ENCODE measurements at places on chromosomes 12 and 14.

GRCh38 chr12:7162691-7163114, 26.8 kb upstream of the PEX5 start:
- DNase-seq: peak; percentile 6

- DNase-seq: no peak
These were observed 73.8 kb upstream of the RIN3 start for GRCh38 chr14:92439537-92440344.

DNA sequence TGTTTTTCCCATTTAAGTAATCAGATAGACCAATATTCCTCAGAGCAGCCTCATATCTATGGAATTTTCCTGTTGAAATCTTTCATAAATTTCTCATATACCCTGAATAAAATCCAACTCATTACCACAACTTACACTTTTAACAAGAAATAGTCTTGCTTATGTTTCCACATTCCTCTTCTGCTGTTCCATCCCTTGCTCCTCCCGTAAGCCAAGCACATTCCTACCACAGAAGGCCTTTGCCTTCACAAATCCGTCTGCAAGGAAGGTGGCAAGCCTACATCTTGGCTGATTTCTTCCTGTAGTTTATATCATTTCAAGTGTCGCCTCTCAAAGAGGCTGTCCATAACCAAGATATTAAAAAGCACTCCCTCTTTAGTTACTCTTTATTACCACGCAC, 127.7 kb downstream of the C12orf50 start:
- DNase-seq: no peak

DNA sequence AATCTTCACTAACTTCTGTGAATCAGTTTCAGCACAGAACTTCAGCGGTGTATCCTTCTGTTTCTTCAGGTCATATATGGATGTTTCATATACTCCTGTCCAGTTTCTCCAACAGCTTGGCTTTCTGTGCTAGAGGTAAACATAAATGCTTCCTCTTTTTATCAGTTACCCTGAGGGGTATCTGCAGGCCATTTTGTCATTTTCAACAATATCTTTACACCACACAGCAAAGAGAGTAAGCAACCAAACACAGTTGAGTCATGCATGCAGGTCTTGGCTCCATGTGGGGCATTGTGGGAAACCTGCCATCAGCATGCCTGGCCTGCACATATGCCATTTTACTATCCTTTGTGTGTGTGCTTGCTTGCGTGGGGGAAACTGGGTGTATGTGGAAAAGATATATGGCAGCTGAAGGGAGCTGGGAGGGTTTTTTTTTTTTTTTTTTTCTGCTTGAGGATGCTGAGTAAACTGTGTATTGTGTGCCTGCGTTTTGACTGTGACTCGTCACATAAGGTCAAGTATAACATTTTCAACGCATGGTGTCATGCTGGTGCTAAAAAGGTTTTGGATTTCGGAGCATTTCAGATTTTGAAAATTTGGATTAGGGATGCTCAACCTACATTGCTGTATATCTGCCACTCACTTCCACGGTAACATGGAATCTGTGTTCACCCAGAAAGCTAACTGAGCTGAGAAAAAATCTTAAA, 56.1 kb upstream of the YARS2 start:
- DNase-seq: no peak

DNA sequence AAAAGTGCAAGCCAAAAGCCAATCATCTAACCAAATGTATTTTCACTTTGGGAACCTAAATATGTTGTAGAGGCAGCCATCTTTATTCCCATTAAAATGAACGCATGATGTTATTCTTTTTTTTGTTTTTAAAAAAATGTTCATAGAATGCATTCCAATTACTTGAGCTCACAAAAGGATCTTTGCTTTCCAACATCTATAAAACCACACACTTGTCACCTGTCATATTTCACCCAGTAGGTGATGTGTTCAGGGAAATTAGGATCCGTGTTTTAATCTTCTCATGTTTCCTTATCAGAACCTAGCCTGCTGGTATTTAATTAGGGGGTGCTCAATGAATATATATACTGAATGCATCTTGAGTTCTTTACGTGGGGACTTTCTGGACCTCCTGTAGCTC, 13.6 kb downstream of the TTC8 start:
- no peak for DNase-seq

DNA sequence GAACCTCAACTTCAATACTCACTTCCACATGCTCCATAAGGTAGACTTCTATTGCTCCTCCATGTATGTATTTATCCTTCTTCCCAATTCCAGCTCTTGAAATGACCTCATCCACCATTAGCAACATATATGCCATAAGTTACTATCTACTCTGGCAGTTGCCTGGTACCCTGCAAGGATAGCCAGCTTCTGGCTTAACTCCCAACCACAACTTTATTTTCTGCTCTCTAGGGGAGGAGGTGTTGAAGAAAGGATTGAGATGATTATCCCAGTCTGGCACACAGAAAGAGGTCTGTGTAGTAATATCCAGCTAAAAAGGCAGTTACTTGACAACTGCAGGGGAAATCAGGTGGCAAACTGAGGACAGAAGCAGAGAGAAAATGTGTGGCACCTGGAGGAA, 71.5 kb upstream of the MDM1 start:
- DNase-seq: no peak

- DNase-seq: no peak
These were observed 880 bp downstream of the PNMA1 start for GRCh38 chr14:73713206-73713802.

GRCh38 chr12:21607701-21608100, 3.1 kb upstream of the GYS2 start:
- no peak for DNase-seq

DNA sequence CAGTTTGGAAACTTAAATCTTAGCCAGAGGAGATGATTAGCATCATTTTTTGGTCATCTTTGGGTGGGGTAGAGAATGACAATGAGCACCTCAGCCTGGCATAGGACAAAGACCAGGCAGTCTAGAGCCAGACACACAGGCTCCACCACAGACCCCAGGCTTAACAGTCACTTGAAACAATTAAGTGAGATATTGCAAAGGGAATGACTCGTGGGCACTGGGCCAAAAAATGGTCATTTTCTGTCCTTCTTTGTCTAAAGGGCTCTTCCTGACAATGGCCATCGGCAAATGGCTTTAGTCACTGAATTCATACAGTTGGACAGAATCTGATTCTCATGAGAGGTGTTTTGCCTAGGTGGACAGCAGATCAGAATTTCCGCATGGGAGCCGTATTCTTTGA, 78.0 kb upstream of the DICER1 start:
- no peak for DNase-seq

DNA sequence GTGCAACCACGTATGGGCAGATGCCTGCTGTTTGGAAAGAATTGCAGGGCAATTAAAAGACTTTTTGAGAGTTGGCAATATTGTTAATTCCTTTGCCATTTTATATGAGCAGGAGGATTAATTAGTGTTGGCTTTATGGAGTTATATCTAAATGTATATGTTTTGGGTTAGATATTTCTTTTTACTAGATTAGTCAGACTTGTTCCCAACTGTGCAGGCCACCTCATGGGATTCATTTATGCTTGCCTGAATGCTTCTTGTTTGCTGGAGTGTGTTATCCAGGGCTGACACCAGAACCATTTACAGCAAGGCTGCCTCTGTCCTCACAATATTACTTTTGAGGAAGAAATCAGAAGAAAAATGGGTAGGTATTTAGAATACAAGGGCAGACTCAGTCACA, 192.5 kb downstream of the KTN1 start:
- no peak for DNase-seq

- DNase-seq: no peak
These were observed 39.0 kb downstream of the ELK3 start for GRCh38 chr12:96233168-96233567.

DNA sequence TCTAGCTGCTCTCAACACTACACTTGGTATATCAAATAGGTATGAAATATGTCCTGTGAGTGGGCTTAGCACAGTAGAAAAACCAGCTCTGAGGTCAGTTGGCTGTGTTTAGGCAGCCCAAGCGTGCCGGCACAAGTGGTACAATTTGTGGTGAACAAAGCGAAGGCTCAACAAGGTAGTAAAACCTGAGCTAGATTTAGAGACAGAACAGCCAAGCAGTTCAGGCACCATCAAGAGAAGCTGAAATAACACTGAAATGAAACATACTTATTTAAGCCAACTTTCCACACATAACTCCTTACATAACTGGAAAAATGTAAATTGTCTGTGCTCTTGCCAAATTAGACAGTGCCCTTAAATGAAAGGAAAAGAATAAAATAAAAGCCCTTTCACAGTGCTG, 596.8 kb upstream of the FBXO33 start:
- no peak for DNase-seq

- DNase-seq: no peak
These were observed 52.7 kb upstream of the PZP start for GRCh38 chr12:9260931-9261330.

- no peak for DNase-seq
These were observed 142.7 kb downstream of the EGLN3 start for GRCh38 chr14:33808187-33808586.

DNA sequence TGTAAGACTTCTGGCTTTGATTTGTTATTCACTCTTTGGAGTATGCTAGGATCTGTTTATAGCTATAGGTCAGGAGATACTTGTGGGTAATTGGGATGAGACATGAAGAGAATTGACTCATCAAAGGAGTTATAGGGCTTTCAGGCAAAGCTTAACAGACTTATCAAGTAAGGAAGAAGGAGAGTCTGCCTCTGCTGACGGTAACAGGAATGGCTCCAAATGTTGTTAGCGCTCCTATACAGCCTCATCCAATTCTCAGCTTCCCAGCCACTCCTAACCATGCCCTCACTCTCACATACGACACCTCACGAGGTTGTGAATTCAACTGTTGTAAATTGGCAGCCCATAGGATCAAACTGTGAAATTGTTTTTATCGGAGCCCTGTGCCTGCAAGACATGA, 140.5 kb downstream of the KCNA5 start:
- no peak for DNase-seq

GRCh38 chr14:37870170-37870569, 274.7 kb downstream of the TTC6 start:
- no peak for DNase-seq

DNA sequence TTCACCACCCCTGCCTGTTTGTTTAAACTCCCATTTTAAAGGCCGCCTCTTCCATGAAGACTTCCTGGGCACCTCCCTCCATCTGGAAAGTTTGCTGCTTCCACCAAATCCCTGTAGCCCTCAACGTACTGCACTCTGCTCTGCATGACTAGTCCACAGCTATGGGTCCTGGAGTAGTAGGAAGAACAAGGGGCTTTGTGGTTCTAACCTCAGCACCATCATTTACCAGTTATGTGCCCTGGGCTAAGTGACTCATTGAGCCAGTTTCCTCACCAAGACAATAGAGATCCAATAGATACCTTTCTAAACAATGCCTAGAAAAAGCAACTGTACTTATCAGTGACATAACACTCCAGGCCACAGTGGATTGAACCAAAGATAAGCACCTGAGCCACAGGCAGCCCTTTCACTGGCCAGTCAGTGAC, 8.5 kb upstream of the LTBP2 start:
- DNase-seq: no peak

- DNase-seq: no peak
These were observed 47.9 kb downstream of the NEUROD4 start for GRCh38 chr12:55067701-55068100.

- no peak for DNase-seq
These were observed 241.4 kb downstream of the BMP4 start for GRCh38 chr14:53715193-53715721.

DNA sequence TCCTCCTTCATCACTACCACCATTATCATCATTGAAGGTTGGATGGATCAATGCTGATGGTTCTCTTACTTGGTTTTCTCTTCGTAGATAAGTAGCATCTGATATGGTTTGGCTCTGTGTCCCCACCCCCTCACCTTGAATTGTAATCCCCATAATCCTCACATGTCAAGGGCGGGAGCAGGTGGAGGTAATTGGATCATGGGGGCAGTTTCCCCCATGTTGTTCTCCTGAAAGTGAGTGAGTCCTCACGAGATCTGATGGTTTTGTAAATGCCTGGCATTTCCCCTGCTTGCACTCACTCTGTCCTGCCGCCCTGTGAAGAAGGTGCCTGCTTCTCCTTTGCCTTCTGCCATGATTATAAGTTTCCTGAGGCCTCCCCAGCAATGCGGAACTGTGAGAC, 172.4 kb upstream of the PWP1 start:
- DNase-seq: no peak

- DNase-seq: no peak
These were observed 65.5 kb downstream of the FBXO34 start for GRCh38 chr14:55336691-55337090.

GRCh38 chr12:55931317-55931779, 386 bp downstream of the DGKA start:
- no peak for DNase-seq

- DNase-seq: no peak
These were observed 372.9 kb downstream of the C12orf50 start for GRCh38 chr12:87656311-87656710.

DNA sequence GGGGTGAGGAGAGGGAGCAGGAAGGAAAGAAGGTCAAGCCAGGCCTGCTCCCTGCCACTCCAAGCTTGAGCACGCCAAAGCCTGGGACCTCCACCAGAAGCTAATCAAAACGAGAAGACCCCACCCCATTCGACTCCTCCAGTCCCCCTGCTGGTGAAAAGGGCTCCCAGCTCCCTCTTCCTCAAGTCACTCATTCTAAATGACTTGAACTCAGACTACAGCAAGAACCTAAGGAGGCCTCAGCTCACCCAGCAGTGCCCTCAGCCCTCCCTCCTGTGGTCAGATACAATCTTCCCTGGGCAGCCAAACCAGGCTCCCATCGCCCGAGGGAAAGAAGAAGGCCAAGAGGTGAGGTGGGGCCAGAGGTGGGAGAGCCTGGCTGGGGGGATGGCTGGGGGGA, 17.4 kb downstream of the HDAC7 start:
- DNase-seq: no peak

DNA sequence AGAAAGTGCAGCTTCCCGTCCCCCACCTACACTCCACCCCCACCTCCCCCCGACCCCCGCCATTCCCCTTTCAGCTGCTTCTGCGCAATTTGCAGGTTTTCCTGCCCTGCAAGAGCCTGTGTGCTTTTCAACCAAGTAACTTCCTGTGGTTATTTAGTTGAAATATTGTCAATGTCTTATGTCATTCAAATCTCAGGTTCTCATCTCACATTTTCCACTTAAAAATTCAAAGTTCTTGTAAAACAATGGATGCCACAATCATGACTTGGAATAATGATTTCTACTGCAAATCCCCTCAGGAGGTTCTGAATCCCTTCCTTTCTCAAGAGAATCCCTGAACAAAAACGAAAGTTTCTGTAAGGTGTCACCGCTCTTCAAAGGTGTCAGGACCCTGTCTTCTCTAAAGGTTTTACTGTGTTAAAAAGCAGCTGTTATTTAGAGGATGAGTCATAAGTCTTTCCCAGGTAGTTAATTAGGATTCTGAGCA, 31.6 kb downstream of the WBP11 start:
- peak; percentile 25 for DNase-seq

- no peak for DNase-seq
These were observed 138.5 kb upstream of the AMIGO2 start for GRCh38 chr12:47218191-47218654.
